ENCODE measurements at places on chromosomes 5 and 9. TPM values are rescaled to one million over a fixed set of nuclear protein-coding genes. Genes with fewer than 3 reads are reported as not detected.

Gene COL23A1
- total RNA-seq: 0.21 TPM

DNA sequence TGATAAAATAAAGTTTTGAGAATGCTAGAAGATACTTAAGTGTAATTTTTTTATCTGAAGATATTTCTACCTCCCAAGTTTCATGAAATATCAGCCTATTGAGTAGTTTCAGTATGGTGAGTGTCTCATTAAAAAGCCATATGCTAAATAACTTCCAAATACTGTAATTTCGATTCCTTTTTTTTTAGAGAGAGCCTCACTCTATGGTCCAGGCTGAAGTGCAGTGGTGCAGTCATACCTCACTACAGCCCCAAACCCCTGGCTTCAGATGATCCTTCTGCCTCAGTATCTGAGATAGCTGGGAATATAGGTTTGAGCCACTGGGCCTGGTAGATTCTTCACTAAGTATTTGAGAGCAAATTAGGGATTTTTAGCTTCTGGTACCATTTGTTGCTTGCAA, 24.5 kb downstream of the CDC42SE2 start:
- DNase-seq: no peak

Gene FBN2
- 31.9 TPM for total RNA-seq

Gene DDX31
- total RNA-seq: 15.1 TPM

DNA sequence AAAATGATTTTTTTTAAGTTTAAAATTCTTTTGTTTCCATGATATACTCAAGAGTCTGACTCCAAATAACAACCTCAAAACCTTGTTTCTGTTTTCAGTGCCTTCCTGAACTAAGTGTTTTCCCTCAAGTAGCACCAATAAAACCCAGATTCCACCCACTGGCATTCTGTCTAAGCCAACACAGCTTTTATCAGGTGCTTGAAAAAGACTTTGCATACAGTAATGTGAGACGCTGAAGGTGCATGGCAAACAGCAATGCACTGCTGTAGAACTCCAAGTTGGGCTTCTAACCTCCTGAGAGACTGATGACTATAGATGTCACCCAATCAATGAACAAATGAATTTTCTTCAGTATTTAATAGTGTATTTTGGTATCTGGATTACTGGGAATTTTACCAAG, 95.7 kb downstream of the NFIB start:
- DNase-seq: no peak
